Stimulated activated CD4-positive, alpha-beta T cell treated with anti-CD3 and anti-CD28 coated beads, TNF-alpha, amount 100 ng/mL, for 24 hours (primary cell): ENCODE measurements at places on chromosomes 12 and 14.

DNA sequence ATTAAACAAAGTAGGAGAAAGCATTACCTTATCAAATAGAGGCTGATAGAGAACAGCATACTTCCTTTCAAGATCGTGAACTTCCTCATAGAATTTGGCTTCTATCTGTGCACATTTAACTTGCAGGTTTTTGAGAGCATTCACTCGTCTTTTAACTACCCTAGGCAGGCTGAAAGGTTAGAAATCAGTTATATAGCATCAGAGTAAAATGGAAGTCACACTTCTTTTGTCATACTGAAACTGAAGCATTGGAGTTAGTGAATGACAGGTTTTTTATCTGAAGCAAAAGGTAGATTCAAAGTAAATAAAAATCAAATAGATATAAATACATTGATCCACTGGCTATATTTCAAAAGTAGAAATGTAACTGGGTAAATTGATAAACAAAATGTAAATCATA, 24.4 kb downstream of the NAP1L1 start:
- no peak for DNase-seq

DNA sequence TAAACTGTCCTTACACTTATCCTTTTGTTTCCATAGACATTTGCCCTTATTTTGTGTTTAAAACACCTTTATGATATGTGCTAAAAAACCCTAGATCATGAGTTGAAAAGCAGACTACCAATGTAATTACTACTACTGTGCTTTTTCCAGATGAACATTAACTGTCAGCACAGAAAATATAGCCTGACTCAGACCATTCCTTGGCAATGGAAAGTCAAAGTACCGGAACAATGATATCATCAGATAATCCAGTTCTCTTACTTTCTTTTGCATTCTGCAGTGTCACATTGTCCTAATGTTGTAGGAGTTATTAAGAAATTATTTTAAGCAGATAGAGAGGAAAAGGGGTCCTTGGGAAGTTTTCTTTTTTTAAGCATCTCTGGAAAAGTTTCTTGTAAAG, 1189.0 kb upstream of the FLRT2 start:
- DNase-seq = no peak

- DNase-seq = no peak
Observed at GRCh38 chr12:67751381-67751928, 102.9 kb downstream of the DYRK2 start.

- no peak for DNase-seq
Observed at GRCh38 chr12:122866379-122866778, 29.5 kb downstream of the VPS37B start.

- no peak for DNase-seq
Observed at GRCh38 chr12:98154850-98155249, 360.5 kb upstream of the TMPO start.

- DNase-seq = no peak
Observed at GRCh38 chr14:47657143-47657542, 18.3 kb downstream of the MDGA2 start.

GRCh38 chr12:28172434-28173030, 17.7 kb upstream of the CCDC91 start:
- no peak for DNase-seq

- no peak for DNase-seq
Observed at GRCh38 chr12:41140117-41140516, 48.0 kb upstream of the PDZRN4 start.

GRCh38 chr12:48826209-48826855, 8.0 kb downstream of the CACNB3 start:
- no peak for DNase-seq

GRCh38 chr12:6570264-6570887, 2.3 kb upstream of the NOP2 start:
- DNase-seq = no peak

DNA sequence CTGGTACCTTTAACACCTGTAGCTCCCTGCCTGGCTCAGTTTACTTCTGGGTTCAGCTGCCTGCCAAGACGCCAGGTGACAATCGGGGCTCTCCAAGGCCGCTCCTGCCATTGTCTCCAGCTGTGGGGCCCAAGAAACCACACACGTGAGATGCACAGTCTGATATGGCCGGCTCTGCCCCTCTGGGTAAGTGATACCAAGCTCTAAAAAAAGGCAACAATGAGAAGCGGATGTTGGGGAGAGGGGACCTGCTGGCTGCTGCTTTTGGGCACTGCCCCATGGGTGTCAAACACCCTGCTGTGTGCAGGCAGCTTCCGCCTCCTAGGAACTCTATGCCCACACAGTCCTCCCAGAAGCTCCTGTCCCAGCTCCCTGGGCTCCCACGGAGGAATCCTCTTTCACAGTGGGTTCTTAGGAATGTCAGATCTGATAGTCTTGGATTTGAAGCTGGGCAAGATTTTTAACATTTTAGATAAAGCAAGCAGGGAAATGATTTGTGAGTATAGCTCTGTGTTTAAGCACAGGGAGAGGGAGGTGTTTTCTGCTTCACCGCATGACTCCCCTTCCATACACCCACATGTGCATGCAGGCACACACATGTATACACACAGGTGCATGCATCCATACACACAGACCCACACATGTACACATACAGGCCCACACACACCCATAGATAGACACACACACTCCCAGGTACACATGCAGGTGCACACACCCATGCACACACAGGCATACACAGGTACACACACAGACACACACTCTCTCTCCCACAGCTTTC, 1135.8 kb downstream of the BCL11B start:
- DNase-seq = no peak

GRCh38 chr12:20368651-20369304, 441 bp downstream of the PDE3A start:
- DNase-seq = no peak

DNA sequence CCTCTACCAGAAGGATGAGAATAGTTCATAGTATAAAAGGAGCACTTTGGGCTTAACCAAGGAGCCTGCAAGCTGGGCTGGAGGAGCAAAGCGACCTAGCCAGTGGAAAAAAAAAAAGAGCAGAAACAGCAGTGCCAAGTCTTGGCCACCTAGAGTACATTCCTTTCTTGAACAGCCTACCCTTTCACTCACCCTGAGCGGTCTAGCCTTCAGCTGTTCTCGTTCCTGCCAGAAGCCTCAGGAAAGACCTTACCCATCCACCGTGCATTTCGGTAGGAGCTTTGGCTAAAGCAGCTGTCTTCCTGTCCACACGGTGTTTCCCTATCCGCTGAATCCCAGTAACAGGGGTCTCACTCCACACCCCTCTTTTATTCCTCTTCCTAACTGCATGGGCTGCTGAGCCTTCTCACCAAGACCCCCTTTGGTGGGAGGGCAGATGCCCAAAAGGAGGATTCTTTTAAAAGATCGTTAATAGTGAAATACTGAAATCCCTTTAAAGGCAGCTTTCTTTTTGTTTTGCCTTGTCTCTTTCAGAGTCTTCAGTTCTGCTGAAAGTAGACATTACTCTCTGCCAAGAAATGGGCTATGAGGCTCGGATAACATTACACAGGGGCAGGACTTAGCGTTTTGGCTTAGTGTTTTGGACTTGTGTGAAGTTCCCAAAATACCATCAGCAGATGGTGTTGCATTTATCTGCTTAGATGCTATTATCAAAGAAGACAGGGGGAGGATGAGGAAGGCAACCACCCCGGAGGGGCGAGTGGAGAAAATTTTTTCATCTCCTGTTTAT, 88.5 kb upstream of the METAP2 start:
- DNase-seq = no peak
